Adipocyte (in vitro differentiated cells): ENCODE measurements at places on chromosomes 11 and 22.

GRCh38 chr22:31334329-31334728 lies 11.8 kb downstream of the PATZ1 start:
- no peak for DNase-seq

GRCh38 chr11:90428836-90429235 lies 206.0 kb upstream of the CHORDC1 start:
- no peak for DNase-seq

GRCh38 chr11:125451400-125452124 lies 44.5 kb downstream of the FEZ1 start:
- DNase-seq: peak; percentile 5

GRCh38 chr11:31783252-31783651 lies 27.9 kb downstream of the PAX6 start:
- no peak for DNase-seq

DNA sequence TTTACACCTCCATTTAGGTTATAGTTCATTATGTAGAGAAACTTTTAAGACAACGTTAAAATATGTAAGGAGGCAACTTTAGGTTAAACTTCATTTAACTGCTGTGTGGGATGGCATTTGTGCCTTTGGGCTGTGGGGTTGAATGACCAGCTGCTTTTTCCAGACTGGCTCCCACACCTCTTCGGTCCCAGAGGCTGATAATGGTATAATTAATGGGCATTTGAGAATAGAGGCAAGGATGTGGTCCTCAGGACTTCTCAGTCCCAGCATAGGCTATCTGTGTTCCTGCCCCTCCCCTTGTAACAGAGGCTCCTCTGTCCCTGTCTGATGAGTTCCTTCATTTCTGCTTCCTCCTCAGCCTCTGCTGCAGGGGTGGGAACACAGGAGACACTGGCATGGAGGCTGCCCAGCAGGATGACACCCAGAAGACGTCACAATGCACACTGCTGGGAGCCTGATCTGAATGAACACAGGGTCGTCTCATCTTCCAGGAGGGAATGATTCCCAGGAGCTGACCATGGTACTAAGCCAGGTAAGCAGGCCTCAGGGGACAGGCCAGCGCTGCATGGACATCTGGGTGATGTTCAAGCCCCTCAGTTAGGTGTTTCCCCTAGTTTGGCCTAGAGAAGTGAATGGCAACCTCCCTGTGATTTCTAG lies 17.1 kb upstream of the GNAZ start:
- DNase-seq: no peak

DNA sequence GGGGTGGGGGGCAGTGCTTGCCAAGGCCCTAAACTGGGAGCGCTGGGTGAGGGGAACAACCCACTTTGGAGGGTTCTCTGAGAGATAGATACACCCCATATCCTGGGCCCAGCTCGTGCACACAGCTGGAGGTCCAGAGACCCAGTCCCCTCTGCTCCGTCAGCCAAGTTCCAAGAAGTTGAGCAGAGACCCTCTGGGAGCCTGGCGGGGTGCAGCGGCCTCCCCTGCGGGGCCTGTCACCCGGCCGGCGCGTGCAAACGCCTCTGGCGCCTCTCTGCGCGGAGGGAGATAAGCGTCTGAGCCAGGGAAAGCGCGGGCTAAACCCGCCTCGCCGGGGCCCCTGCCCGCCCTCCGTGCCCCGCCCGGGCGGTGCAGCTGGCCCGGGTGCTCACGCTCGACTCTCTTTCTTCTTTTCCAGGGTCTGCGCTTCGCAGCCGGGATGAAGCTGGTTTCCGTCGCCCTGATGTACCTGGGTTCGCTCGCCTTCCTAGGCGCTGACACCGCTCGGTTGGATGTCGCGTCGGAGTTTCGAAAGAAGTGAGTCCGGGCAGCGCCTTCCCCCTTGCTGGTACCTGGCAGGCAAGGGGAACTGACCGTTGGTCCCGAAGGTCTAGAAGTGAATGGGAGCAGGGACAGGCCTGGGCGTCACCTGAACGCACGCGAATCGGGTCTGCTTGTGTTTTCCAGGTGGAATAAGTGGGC lies 540 bp downstream of the ADM start:
- DNase-seq: no peak

GRCh38 chr11:78202733-78203167 lies 14.0 kb downstream of the USP35 start:
- DNase-seq: no peak

GRCh38 chr11:12177739-12178338 lies 67.4 kb downstream of the MICAL2 start:
- no peak for DNase-seq

DNA sequence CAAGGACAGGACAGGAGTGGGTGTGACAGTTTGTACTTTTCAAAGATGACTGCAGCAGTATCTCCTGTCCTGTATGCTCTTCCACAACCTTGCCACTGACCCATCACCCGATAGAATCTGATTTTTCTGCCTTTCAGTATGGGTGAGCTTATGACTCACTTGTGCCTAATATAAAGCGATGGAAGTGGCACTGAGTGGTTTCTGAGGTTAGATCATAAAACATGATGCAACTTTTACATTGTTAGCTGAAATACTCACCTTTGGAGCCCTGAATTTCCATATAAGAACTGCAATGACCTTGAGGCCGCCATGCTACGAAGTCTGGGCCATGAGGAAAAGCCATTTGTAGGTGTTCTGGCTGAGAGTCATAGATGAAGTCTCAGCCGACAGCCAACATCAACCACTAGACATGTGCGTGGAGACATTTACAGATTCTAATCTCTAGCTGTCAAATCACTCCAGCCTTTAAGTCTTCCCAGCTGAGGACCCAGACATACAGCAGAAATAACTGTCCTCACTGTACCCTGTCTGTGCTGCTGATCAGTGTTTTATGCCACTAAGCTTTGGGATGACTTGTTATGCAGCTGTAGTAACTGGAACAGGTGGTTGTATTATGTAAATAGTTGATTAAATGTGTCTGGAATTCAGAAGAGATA lies 105.9 kb upstream of the ARHGAP20 start:
- DNase-seq: peak; percentile 30

- DNase-seq: no peak
Measured at GRCh38 chr22:43100225-43100624, 10.3 kb upstream of the BIK start.

GRCh38 chr22:39301926-39302325 lies 17.5 kb downstream of the RPL3 start:
- no peak for DNase-seq

DNA sequence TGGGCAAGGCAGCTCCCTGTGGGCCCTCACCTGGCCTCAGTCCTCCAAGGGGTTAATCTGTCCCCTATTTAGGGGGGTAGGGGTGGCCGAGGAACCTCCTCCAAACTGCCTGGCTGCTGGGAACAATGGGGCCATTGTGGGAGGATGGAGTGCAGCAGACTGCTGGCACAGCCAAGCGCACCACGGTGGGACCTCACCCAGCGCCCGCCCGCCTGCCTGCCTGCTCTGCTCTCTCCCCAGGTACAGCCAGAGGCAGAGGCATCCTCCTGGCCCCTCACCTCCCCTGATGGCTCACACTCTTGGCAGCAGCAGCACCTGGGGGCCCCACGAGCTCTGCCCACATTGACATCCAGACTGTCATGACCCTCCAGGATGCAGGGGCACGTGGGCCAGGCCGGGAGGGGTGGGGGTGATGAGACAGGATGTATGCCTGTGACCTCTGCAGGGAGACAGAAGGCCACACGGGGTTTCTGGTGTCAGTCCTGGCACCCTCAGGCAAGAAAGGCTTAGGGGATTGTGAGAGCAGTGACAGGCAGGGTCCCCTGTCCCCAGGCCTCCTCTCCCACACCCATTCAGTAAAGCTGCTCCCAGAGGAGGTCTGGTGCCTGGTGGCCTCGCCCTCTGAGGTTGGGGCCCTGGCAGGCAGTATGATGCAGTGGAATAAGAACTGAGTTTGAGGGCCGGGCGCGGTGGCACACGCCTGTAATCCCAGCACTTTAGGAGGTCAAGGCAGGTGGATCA lies 11.4 kb downstream of the BCL9L start:
- no peak for DNase-seq

- DNase-seq: no peak
Measured at GRCh38 chr11:21564833-21565682, 627.8 kb upstream of the ANO5 start.

DNA sequence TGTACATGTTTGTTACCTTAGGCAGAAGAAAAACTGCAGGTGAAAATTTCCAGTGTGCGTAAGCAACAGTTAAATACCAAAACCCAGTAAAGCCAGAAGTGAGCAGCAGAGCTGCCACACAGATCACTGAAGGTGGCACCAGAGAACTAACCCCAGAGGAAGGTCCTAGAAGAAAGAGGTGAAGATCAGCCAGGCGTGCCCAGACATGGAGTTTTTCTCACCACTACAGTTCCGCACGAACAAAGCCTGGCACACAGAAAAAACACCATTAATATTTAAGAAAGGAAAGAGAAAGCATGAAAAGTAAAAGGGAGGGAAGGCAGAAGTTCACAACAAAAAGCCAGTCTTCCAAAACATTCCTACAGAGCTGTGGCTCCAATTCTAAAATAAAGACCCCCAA lies 60.7 kb downstream of the STK33 start:
- DNase-seq: no peak
